ENCODE measurements at places on chromosomes 2 and 18.
A peak's percentile ranks its signal among the peaks of the same experiment; 100 is the strongest.

DNA sequence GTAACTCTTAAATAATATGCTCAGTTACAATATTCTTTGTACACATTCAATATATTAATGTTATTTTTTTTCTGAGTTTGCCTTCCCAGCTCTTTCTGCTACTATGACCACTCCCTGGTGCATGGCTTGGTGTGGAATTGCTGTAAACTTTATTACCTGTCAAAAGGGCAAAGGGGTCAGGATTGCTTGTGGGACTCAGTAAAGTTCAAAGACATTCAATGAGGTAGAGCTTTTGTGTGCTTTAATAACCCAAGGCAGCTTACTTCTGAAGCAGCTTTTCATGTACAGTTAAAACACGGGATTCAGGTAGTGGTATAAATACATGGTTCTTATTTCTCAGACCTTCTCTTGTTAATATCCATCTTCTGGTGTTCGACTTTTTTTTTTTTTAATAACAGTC lies 132.8 kb downstream of the MEIS1 start:
- DNase-seq: no peak
- H3K36me3 ChIP-seq: no peaks in the 10 kb centered on the region
- H3K27me3 ChIP-seq: peaks cover 20% of the 10 kb centered on the region
- no peak overlapping the region for H3K27ac ChIP-seq
- H3K4me1 ChIP-seq: peaks cover 9% of the 10 kb centered on the region

DNA sequence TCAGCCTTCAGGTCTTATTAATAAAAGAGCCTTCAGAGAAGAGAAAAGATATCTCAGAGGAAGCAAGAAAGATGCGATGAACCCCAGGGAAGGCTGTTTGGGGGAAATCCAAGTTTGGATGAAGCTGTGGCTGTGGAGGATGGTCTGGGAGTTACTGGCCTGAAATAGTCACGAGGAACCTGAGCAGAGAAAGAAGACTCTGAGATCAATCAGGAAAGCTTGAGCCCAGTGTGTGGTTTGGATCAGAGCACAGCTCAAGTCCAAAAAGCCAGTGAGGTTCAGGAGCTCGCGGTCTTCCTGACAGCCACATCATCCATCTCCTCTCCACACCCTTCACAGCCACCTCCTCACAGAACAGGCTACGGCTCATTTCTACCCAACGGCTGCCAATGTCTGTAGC lies 87.4 kb upstream of the SERPINE2 start:
- H3K27me3 ChIP-seq: peaks cover 9% of the 10 kb centered on the region
- H3K4me3 ChIP-seq: no peak overlapping the region
- DNase-seq: no peak
- no peak overlapping the region for H3K27ac ChIP-seq
- no peaks in the 10 kb centered on the region for H3K36me3 ChIP-seq

- peaks cover 20% of the 10 kb centered on the region for H3K27me3 ChIP-seq
- H3K27ac ChIP-seq: no peak overlapping the region
- H3K36me3 ChIP-seq: no peaks in the 10 kb centered on the region
- H3K4me3 ChIP-seq: no peak overlapping the region
- no peaks in the 10 kb centered on the region for H3K4me1 ChIP-seq
- no peak for DNase-seq
Measured at GRCh38 chr2:100800915-100801314, 19.0 kb upstream of the NPAS2 start.

DNA sequence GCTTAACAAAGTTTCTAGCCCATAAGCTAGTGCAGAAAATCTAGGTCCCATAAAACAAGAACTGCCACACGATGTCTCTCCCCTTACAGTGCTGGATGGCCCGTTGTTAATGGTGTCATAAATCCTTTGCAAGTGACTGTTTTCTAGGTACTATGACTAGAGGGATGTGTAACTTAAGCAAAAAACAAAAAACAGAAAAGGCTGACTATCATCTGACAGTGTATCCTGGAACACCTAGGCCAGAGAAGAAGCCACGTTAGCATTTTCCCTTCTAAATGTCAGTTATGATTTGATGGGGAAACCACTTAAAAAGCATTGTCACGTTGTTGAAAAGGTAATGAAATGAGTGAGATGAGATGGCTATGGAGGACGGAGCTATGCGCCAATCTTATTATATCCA lies 2.4 kb downstream of the CASP8 start:
- H3K27ac ChIP-seq: peak overlapping the region; percentile 75
- H3K4me1 ChIP-seq: peaks cover 51% of the 10 kb centered on the region
- H3K4me3 ChIP-seq: peak overlapping the region; percentile 74
- H3K27me3 ChIP-seq: no peaks in the 10 kb centered on the region
- peaks cover 31% of the 10 kb centered on the region for H3K36me3 ChIP-seq

GRCh38 chr2:673615-674320 lies 3.4 kb downstream of the TMEM18 start:
- H3K27me3 ChIP-seq: no peaks in the 10 kb centered on the region
- no peak for DNase-seq
- peaks cover 48% of the 10 kb centered on the region for H3K4me1 ChIP-seq
- no peak overlapping the region for H3K27ac ChIP-seq
- H3K36me3 ChIP-seq: peaks cover 51% of the 10 kb centered on the region
- H3K4me3 ChIP-seq: no peak overlapping the region

DNA sequence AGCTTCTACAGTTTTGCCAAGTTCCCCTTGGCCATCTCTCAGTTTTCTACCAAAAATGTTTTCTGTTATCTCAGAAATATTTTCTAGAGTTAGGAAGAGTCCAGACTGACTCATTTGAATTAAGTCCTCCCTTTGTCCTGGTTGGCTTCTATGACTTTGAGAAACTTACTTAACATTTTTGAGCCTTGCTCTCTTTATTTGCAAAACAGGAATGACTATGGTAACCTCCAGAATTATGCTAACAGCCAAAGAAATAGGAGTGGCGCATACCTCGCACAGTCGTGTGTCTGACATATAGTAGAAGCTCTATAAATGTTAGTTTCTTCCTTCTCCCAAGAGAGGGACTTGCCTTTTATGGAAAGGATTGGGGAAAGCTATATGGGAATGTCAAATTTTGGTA lies 841.1 kb downstream of the TSN start:
- no peak overlapping the region for H3K27ac ChIP-seq
- no peaks in the 10 kb centered on the region for H3K4me1 ChIP-seq
- H3K4me3 ChIP-seq: no peak overlapping the region
- H3K36me3 ChIP-seq: no peaks in the 10 kb centered on the region

DNA sequence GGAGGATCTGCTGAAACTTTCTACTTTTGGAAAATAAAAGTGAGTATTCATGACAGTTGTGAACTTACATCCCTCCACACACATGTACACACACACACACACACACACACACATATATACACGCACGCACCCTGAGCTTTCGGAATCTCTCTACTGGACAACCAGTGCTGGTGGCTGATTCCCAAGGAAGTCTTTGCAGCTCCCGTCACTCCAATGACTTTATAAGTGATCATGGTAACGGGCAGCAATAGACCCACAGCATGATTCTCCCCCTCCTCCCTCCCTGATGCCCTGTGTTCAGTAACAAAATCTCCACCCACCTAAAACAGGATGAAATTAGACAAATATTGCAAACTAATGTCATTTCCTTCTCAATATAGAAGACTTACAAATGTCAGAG lies 364.9 kb downstream of the IRS1 start:
- peaks cover 35% of the 10 kb centered on the region for H3K27me3 ChIP-seq
- H3K27ac ChIP-seq: no peak overlapping the region
- H3K4me3 ChIP-seq: no peak overlapping the region
- H3K4me1 ChIP-seq: no peaks in the 10 kb centered on the region
- no peak for DNase-seq

DNA sequence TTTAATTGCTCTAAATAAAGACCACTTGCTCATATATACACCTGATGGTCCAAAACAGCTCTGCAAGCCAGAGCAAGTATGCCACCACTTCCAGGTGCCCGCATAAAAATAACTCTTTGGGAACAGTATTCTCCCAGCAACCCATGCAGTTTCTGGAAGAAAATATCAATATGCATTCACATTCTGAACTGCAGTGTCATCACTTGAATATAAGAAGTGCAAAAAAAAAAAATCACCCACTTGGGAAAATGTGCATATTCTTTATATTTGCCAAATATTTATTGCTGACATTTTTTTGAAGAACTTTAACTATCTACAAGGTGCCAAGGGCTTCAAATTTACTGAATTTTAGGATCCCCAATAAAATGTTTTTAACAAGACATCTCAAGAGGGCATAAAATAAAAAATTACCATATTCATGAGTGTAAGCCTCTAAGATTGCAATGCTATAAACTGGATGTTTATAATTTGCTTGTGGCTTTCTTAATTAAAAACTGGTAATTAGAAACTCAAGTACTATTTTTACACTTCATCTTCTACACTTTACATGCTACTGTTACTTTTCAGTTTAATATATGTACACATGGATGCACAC lies 360.6 kb upstream of the HNRNPA3 start:
- H3K4me1 ChIP-seq: no peaks in the 10 kb centered on the region
- no peak overlapping the region for H3K4me3 ChIP-seq
- H3K27ac ChIP-seq: no peak overlapping the region
- no peak for DNase-seq
- H3K36me3 ChIP-seq: no peaks in the 10 kb centered on the region

DNA sequence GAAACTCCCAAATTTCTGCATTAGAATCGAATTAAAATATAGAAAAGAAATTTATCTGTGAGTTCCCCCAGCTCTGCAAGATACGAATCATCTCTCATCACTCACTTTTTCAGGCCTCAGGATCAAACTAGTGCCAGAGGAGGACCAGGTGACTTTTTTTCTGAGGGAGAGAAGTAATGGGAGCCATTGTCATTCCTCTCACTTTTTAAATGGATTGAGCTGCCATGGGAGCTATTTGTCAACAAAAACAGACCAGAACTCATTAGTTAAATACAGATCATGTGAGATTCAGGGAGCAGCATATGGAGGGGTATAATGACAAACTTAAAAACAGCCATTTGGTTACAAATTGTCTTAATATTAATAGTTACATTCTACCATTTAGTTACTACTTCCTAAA lies 594.4 kb downstream of the DPP10 start:
- no peak for DNase-seq
- no peak overlapping the region for H3K27ac ChIP-seq
- H3K4me1 ChIP-seq: no peaks in the 10 kb centered on the region
- no peak overlapping the region for H3K4me3 ChIP-seq
- H3K27me3 ChIP-seq: no peaks in the 10 kb centered on the region
- no peaks in the 10 kb centered on the region for H3K36me3 ChIP-seq

- H3K27me3 ChIP-seq: no peaks in the 10 kb centered on the region
- H3K27ac ChIP-seq: no peak overlapping the region
- peaks cover 13% of the 10 kb centered on the region for H3K36me3 ChIP-seq
- peaks cover 17% of the 10 kb centered on the region for H3K4me1 ChIP-seq
- no peak overlapping the region for H3K4me3 ChIP-seq
- no peak for DNase-seq
Measured at GRCh38 chr2:201406077-201406662, 45.1 kb downstream of the TRAK2 start.

- H3K27me3 ChIP-seq: peaks cover 12% of the 10 kb centered on the region
- peaks cover 5% of the 10 kb centered on the region for H3K36me3 ChIP-seq
- H3K4me1 ChIP-seq: no peaks in the 10 kb centered on the region
- H3K4me3 ChIP-seq: no peak overlapping the region
Measured at GRCh38 chr18:59743566-59743965, 46.3 kb upstream of the CCBE1 start.

DNA sequence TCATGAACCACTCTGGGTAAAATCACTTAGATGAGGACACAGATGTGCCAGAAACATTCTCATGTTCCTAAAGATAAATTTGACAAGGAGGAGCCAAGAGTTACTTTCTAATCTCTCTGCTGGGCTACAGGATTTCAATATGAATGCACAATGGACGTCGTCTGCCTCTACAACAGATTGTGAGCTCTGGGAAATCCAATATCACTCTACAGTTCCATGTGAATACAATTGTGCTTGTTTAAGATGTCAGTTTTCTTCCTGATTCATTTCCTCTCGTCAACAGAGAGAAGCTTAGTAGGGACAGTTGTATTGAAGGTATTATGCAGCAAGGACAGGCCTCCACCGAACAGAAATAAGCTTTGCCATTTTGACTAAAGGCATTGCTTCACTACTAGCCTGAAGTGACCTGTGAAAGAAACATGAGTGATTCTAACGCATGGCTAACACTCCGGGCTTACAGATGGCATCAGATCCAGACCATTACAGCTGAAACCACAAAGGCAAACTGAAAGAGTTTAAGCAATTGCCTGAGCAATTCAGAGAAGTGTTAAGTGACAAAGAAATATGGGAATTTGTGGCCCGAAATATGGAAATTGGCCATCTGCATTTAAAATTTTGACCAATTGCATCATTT lies 1591.5 kb downstream of the LRP1B start:
- H3K36me3 ChIP-seq: no peaks in the 10 kb centered on the region
- H3K4me1 ChIP-seq: no peaks in the 10 kb centered on the region
- H3K4me3 ChIP-seq: no peak overlapping the region
- DNase-seq: no peak
- H3K27ac ChIP-seq: no peak overlapping the region

DNA sequence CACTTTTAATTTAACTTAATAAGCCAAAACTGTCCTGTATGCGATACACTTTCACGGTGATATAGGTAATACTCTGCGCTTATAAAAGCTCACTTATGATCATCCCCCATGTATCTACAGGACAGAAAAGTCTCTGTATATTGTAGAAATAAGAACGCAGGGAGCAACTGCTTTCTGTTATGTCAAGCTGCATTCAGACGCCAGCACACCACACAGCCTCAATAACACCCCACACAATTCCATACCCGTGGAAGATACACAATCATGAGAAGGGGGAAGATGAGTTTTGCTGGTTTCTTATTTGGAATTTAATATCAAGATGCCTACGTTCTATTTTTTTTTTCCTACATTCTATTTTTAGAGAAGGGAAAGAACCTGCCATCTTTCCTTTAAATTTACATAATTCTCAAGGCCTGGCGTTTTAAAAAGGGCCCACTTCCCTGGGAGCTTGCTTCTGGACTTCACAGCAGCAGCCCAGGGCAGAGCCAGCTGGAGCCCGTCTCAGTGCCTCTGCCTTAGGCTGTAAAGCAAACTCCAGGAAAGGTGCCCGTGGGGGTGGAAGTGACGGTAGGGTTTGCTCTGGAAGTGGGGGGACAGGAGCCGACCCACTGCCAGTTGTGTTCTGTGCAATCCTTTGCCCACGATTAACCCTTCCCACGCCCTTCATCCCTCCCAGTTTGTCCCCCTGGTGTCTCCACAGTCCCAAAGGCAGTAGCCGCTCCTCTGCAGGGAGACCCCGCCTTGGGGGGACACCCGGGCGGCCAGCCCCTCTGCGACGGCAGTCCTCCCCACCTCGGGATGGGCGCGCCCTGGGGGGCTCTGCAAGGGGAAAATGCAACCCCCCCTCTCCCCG lies 5.3 kb downstream of the PTGR3 start:
- no peak overlapping the region for H3K4me3 ChIP-seq
- peaks cover 25% of the 10 kb centered on the region for H3K36me3 ChIP-seq
- H3K27ac ChIP-seq: no peak overlapping the region
- peaks cover 35% of the 10 kb centered on the region for H3K27me3 ChIP-seq

DNA sequence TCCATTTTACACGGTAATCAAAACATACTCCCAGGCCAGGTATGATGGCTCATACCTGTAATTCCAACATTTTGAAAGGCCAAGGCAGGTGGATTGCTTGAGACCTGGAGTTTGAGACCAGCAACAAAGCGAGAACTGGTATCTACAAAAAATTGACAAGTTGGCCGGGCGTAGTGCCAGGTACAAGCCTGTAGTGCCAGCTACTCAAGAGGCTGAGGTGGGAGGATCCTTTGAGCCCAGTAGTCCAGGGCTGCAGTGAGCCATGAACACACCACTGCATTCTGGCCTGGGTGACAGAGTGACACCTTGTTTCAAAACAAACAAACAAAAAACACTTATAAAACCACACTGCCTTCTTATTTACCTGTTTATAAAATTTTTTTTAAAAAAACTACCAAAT lies 80.8 kb downstream of the GAREM1 start:
- H3K4me3 ChIP-seq: no peak overlapping the region
- no peaks in the 10 kb centered on the region for H3K27me3 ChIP-seq

Data from stimulated activated naive B cell treated with anti-CD40 and anti-IgM and Interleukin-4, amounts not matched to agents 10 μg/mL and 1 μg/mL and 100 μg/mL, for 72 hours (primary cell).